Daoy (cell line): ENCODE measurements at places on chromosomes 6 and 20. TPM values are rescaled to one million over a fixed set of nuclear protein-coding genes. Genes with fewer than 3 reads are reported as not detected.

- DNase-seq, result no peak
Observed at GRCh38 chr20:58352468-58352867, 36.6 kb upstream of the VAPB start.

DNA sequence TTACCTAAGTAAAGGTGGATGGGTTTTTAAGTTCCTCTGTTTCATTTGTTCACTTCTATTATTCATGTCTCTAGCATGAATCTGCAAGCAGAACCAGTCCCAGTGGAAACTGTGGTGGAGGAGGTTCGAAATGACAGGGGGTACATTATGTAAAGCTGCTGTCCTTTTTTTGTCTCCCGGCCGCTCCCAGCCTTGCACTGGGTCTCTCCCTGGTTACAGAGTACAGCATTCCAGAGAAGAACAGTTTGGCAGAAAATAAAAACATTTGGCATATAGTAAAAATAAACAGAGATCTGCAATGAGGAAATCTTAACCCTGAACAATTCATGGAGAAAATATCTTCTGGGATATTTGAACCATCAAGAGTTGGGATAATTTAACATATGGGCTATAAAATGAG is 34.6 kb upstream of the TAGAP start:
- DNase-seq, result no peak

DNA sequence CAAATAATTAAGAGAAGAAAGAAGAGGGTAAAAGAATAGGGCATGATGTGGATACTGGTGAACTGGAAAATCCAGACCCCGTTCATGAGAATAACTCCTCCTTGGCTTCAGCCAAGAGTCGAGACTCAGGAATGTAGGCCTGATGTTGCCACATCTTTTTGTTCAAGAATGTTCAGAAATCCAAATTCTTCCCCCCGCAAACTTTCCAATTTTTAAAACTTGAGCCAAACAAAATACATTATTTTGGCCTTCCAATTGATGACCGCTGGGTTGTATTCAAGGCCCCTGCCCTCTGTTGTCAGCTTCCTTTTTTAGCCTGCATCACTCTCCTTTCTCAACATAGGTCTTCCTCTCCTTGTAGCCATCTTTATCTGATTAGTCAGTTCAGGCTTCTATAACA is 106.1 kb downstream of the TNFAIP3 start:
- no peak for DNase-seq

GRCh38 chr6:16723826-16724225 is 37.4 kb downstream of the ATXN1 start:
- peak; percentile 95 for DNase-seq

DNA sequence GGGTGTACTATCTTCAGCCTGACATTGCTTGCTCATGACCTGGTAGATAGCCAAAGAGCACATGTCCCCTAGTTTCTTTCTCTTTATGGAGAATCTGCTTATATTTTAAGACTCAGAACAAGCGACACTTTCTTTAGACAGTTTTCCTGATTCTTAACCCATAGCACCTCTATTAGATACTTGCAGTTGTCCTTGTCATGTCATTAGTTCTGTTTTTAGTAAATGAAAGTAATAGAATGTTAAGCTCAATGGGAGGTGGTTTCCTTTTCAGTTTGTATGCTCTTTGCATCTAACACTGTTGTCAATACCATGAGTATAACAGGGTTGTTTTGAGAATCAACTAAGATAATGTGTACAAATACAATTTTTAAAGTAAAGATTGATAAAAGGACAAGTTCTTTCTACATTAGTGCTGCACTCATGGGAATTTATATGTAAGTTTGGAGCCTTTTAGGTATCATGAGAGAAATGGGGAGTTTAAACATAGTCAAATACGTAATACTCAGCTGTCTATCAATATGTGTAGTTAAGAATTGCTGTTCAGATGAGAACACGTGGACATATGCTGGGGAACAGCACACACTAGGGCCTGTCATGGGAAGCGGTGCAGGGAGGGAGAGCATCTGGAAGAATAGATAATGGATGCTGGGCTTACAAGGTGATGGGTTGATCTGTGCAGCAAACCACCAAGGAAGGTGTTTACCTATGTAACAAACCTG is 124.3 kb downstream of the GRM1 start:
- DNase-seq, result no peak

DNA sequence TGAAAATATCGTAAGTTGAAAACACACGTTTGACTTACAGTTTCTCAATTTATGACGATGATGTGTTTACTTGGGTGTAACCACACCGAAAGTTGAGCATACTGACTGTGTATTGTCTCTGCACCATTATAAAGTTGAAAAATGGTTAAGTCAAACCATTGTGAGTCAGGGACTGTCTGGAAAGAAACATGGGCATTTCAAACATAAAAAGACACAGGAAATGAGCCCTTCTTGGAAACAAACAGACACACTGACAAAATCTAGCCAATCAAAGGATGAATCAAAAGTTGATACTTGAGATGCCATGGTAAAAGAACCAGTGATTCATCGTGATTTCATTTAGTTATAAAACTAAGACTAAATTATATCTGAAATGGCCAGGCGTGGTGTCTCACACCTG is 5.3 kb downstream of the POPDC3 start:
- peak; percentile 49 for DNase-seq

- DNase-seq, result no peak
Observed at GRCh38 chr6:3031857-3032640, 32.4 kb downstream of the NQO2 start.

GRCh38 chr6:7175462-7175861 is 67.7 kb downstream of the RREB1 start:
- DNase-seq, result no peak

GRCh38 chr6:139029470-139030227 is 1.1 kb downstream of the ABRACL start:
- peak; percentile 42 for DNase-seq

GRCh38 chr20:58440021-58440767 is 51.2 kb downstream of the VAPB start:
- DNase-seq, result no peak

DNA sequence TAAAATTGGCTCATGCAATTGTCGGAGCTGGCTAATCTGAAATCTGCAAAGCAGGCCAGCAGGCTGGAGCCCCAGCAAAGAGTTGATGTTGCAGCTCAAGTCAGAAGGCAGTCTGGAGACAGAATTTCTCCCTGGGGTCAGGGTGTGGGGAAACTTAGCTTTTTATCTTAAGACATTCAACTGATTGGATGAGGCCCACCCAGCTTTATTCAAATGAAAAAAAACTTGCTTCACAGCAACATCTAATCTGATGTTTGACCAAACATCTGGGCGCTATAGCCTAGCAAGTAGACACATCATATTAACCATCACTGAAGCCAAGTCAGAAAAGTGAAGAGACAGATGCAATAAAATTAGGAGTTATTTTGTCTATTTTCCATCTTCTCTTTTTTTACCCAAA is 108.8 kb upstream of the CCDC28A start:
- DNase-seq, result no peak

DNA sequence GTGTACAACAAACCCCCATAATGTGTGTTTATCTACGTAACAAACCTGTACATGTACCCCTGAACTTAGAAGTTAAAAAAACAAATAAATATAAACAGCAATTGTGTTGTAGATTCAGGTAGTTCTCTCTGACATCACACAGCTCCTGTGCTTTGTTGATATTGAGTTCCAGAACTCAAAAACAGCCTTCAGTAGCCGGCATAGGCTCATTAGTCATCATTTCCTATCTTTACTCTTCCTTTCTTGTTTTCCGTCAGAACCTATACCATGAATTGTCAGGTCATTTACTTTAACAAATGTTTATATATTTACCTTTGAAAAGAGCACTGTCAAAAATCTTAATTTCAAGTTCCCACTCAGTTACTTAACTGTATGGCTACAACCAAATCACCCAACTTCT is 88.8 kb downstream of the ADTRP start:
- no peak for DNase-seq

DNA sequence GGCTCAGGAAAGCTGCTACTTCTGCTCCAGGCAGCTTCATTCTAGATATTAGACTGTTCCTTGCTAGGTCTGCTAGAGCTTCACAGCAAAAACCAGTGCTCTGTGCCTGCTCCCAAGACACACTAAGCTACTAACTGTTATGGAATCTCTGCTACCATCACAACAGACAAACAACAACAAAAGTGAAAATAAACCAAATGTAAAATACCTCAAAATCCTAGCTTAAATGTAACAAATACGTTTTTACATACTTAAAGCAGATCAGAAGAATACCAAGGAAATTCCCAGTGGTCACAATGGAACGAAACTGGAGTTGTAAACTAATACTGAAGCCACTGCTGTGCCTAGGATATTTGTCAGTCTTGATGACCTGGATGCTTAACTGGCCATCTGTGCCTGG is 84.6 kb upstream of the EZR start:
- DNase-seq, result no peak

DNA sequence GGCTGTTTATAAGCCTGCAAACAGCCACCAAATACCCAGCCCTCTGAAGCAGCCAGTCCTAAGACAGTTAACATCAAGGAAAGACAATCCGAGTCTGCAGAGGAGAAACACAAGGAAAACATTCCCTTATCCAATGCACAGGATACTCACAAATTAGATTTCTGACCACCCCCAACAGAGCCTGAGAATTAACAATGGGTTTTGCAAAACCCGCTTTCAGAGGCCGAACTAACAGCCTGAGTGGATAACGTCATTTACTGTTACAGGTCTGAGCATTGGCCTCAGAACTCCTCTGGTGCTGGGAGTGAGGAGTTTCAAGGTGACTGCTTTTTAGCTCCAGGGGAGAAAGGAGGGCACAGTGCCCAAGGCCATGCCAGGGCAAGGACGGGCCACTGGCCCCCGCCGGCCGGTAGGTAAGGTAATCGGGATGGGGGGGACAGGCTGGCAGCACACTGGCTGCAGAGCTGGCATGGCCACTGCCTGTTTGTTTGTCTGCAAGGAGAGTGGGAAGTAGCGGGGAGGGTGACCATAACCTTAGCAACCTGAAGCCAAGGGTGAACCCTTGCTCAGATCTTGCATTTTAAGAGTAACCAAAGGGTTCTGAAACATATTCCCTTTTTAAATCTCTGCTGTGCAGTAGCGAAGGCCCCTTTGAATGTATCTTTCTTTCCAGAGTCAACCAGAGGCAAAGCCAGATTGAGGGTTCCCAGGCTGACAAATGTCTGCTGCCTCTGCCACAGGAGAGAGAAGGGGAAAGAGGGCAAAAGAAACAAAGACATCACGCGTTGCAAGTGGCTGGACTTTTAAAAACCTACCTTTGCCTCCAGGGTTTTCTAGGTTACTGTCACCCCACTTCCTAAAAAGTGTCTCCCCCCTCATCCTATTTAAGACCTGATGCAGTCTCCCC is 3.9 kb downstream of the ZMYND8 start:
- peak; percentile 43 for DNase-seq

PLCB1 gene
- 2.3 and 2.9 TPM in 2 replicates for total RNA-seq

NFATC2 gene
- total RNA-seq, result 0.18 and 0.40 TPM in 2 replicates

BMP6 gene
- total RNA-seq, result 0.34 and 0.80 TPM in 2 replicates

F13A1 gene
- 0.06 and 0.12 TPM in 2 replicates for total RNA-seq

TFAP2D gene
- not detected in 2 replicates for total RNA-seq

C4A gene
- total RNA-seq, result 0.27 and 3.2 TPM in 2 replicates
